ENCODE measurements at places on chromosomes 12 and 14.

GRCh38 chr14:80264702-80265101 lies 53.4 kb upstream of the DIO2 start:
- no peak for DNase-seq

GRCh38 chr14:49173765-49174373 lies 412.3 kb downstream of the RPS29 start:
- no peak for DNase-seq

GRCh38 chr14:75411214-75411540 lies 16.6 kb upstream of the JDP2 start:
- no peak for DNase-seq

DNA sequence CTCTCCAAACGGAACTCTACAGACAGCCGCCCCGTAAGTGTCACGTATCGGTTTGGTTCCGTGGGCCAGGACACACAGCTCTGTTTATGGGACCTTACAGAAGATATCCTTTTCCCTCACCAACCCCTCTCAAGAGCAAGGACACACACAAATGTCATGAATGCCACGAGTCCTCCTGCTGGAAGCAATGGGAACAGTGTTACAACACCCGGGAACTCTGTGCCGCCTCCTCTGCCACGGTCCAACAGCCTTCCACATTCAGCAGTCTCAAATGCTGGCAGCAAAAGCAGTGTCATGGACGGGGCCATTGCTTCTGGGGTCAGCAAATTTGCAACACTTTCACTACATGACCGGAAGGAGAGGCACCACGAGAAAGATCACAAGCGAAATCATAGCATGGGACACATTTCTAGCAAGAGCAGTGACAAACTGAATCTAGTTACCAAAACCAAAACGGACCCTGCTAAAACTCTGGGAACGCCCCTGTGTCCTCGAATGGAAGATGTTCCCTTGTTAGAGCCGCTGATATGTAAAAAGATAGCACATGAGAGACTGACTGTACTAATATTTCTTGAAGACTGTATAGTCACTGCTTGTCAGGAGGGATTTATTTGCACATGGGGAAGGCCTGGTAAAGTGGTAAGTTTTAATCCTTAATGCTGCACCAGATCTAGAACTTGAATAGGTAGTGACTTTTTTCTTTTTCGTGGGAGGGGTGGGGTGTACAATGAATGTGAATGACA lies 69.7 kb downstream of the WDR20 start:
- DNase-seq = no peak

DNA sequence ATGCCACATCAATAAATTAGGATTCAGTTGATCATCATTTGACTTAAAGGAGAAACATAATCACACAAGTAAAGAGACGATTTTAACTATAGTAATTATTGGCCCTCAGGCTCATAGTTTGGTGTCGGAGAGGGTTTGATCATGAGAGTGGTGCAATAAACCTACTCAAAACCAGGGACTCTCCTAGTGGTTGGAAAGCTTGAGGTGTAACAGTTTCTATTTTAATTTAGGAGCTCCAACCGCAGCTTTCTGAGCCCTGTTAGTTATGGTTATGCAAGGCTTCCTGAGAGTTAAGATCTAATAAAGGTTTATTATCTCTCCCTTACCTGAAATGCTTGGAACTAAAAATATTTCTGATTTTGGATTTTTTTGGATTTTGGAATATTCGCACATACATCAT lies 36.4 kb downstream of the TMTC2 start:
- DNase-seq = no peak

All from natural killer cell treated with Interleukin-12 subunit alpha and Interleukin-12 subunit beta and Interleukin-15 and Interleukin-18, amount 100 ng/mL, for 72 hours (primary cell).